ENCODE measurements at places on chromosomes 4 and X. TPM values are rescaled to one million over a fixed set of nuclear protein-coding genes. Genes with fewer than 3 reads are reported as not detected.

CLDN22 gene
- total RNA-seq, result not detected

HEPH gene
- 0.05 TPM for total RNA-seq

PALLD gene
- 0.94 TPM for total RNA-seq

DDIT4L gene
- not detected for total RNA-seq

PKD2 gene
- total RNA-seq, result 6.0 TPM

UCHL1 gene
- total RNA-seq, result 2.9 TPM

NEIL3 gene
- total RNA-seq, result 0.79 TPM

ETDC gene
- not detected for total RNA-seq

PLP1 gene
- total RNA-seq, result not detected

DIAPH2 gene
- total RNA-seq, result 4.8 TPM

SLC26A1 gene
- total RNA-seq, result not detected

DNA sequence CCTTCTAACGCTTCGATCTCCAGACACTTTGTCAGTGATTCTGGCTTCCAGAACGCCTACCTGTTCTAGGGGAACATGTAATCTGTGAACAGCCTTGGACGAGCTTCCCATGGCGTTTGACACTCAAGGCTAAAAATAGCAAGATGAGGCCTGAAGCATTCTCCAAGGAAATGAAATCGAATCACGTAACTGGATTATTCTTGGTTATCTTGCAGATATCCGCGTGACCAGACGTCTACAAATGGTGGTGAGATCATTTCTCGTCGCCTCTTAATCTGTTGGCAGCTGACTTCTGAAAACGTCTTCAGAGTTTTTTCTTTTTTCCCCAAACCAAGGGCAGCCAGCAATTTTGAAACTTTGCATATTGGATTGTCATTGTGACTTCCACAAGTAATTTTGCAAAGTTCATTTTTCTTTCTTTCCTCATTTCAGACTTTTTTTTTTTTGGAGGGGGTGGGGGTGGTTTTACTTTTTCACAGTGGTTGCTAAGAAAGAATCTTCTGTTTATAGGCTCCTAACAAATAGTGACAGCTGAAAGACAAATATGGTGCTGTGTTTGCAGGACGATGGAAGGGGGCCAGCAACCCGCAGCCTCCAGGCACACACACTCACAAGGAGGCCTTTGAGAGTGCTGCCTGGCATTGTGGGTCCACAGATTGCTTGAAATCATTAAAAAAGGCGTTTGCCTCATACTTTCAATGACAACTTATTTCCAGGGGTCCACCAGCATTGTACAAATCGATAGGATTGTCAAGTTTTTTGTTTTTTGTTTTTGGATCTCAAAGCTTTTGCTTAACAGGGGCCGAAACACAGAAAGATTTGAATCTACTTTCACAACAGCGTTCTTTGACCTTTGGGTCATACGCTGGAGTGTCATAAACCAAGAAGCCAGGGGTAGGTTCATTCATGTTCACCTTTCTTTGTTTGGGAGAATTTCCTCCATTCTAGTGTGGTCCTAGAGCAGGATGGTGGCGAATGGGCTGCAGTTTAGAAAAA is 32.4 kb upstream of the PDLIM3 start:
- DNase-seq, result no peak

- no peak for DNase-seq
These were observed 1606.4 kb upstream of the TENM3 start for GRCh38 chr4:180636696-180637404.

GRCh38 chrX:38305971-38306370 is 21.3 kb downstream of the RPGR start:
- DNase-seq, result no peak

GRCh38 chrX:101550362-101550750 is at the start of gene ARMCX1:
Gene ARMCX1, plus strand, starts transcription at chrX:101550547. Its CDS starts 2,384 bp downstream, at chrX:101552931.
- no peak for DNase-seq

DNA sequence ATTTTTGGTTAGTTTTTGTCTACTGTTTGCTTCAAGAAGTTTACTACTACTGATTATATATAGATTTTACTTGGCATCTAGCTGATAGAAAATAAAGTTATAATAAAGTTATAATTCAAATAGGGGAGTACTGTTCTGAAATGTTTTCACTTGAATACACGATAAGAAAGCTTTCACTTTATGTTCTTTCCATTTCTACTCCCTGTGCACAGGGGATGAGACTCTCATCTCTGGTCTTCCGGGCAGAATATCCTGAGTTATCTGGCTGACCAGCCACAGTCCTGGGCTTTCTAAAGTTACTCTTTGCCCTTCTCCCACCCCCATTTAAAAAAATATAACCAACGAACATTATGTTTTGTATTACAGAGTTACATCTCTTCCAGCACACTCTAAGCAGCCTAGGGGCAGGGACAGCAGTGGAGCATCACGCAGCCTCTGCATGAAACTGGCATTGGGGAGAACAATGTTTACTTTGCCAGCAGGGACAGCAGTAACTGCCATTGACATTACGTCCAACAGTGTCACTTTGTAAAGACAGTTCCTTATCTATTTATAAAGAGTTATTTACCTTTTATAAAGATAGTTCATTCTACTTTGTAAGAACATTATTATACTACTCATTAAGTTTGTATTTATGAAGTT is 64.3 kb downstream of the METTL14 start:
- no peak for DNase-seq

- DNase-seq, result no peak
These were observed at the start of gene SLC10A4 for GRCh38 chr4:48483006-48483776. Gene SLC10A4, plus strand, starts transcription at chr4:48483343. Its CDS starts 219 bp downstream, at chr4:48483562.

DNA sequence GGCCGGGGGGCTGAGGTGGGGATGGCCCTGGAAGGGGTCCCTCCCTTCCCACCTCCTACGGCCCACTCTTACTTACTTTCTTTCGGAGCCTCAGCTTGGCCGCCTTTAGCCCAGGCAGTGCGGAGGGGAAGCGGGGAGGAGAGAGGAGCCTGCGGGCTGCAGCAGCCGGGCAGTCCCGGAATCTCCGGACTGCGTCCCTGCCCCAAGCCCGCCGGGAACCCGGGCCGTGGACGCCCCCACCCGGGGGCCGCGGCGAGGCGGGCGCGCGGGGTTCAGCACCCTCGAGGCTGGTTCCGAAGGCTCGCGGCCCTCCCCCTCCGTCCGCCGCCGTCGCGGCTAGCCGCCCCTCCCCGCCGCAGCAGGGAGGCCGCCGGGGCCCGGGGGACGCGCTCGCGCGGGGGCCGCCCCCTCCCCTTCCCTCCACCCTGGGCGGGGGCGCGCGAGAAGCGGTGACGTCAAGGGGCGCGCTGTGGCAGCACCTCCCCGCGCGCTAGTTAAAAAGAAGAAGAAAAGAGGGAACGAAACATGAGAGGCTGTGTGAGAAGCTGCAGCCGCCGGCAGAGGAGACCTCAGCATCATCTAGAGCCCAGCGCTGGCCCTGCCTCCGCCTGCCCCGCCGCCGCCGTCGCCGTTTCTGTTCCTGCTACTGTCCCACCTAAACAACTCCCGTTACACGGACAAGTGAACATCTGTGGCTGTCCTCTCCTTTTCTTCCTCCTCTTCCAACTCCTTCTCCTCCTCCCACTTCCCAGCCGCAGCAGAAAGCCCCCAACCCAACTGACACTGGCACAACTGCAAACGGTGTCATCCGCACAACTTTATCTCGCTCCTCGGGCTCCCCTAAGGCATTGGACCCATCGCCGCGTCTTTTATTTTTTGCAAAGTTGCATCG is at the start of gene HHIP:
TSS of gene HHIP (plus strand) at position 526 of the 892 bp plus-strand sequence. CDS start 520 bp downstream, outside the sequence.
- DNase-seq, result no peak

DNA sequence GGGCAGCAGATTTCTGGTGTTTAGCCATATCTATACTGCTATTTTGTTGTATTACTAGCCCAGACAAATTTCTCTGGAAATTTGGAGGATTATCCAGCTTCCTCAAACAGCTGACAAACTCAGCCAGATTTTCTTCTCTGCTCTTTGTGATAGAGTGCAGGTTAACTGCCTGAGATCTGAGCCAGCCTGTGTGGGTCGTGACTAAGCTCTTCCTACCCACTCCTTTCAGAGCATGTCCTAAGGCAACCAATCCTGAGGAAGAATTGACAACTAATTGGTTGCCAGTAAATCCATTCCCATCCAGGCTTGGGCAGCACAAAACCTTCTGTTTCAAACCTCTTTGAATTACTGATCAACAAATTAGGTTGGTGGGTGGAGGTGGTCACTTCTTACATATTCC is 2.5 kb upstream of the GABRA2 start:
- no peak for DNase-seq

GRCh38 chr4:159503236-159504008 is 400.5 kb downstream of the RAPGEF2 start:
- no peak for DNase-seq

- DNase-seq, result no peak
These were observed 249.6 kb downstream of the OPHN1 start for GRCh38 chrX:68183612-68184214.

- DNase-seq, result no peak
These were observed 154.3 kb upstream of the GIMD1 start for GRCh38 chr4:106522839-106523238.

DNA sequence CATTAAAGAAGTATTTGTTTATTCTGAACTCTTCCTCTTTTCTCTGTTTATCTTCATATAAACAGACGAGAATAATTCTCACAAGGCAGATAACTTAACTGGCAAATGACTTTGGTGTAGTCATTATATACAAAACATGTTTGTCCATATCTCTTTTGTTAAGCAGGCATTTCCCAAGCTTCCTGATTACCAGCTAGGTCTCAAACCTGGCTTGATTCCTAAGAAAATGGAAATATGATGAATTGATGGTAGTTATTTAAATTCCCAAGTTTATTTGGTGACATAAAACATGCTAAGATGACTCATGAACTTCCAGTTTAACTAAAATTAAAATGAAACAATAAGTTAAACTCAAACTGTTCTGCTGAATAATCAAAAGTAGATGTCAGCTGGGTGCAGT is 96.8 kb downstream of the ARSJ start:
- DNase-seq, result no peak

DNA sequence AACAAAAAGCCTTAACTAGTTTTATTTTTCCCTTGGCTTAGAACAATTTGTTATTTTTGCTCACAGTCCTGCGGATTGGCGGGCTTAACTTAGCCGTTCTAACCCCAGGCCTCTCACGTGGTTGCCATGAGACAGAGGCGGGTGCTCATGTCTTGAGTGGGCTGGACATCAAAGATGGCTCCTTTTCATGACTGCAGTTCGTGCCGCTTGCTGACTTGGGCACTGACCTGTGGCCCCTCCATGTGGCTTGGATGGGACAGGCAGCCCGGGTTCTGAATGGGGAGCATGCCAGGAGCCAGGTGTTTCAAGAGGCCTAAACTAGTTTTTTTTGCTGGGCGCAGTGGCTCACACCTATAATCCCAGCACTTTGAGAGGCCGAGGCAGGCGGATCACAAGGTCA is 40.7 kb downstream of the CDS1 start:
- no peak for DNase-seq

DNA sequence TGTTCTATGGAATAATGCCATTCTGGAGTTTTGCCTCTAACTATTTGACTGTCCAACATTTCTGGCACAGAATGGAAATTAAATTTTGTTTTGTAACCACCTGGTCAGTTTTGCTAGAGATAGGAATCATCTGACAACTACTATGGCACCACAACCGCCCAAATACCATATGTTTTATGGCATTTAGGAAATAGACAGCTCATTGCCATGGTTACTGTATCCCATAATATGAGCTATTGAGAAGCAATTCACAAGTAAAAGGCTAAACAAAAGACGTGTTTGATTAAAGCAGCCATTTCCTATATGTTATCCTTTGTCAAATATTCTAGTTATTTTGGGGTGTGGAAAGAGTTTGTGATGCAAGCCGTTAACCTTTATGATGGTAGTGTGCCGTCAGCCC is 1105.3 kb upstream of the LCORL start:
- DNase-seq, result no peak

DNA sequence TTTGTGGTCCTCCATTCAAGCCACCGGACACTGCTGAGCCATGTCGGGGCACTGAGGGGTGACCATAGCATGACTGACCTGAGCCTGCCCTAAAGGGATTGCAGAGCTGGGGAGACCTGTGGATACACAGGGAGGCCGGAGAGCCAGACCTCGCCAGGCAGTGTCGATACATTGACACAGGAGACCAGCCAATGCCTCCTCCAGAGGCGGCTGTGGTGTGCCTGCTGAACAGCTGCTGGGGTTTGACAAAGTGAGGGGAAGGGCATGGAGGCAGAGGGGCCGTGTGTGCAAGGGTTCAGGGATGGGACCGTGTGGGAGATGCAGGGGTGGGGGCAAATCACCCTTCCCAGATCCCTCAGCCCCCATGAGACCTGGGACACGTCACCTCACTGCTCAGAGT is 48.0 kb downstream of the PPP2R2C start:
- no peak for DNase-seq

GRCh38 chrX:97553833-97554232 is 670.1 kb downstream of the RPA4 start:
- DNase-seq, result no peak

DNA sequence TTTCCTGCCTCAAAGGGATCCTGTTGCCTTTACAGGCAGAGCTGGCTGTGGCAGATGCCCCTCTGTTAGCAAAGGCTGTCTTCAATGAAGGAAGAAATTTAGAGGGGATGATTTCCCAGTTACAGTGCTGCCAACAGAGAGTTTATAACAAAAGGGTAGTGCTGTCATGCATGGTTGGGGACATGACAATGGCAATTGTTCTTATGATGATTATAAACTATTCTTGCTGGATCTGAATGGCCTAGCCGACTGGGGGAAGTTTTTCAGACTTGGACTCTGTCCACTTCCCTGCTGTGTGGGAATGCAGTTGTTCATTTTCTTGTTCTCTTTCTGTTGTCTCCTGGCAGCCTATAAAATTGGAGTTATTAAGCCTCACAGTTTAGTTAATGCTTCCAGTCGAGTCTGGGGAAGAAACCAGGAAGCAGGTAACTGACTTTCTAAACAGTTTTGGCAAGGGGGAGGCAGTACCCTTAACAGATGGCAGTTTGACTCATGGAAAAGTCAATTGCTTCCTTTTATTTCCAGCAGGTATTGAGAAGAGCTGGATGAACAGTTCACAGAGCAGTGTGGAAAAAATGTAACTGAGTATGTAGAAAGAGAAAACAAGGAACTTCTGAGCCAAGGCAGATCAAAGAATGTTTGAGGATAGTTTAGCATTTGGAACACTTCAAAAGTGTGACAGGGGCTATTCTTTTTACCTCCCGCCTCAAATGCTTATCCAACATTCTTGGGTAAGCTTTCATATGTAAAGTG is 582.6 kb downstream of the RAPGEF2 start:
- DNase-seq, result no peak

DNA sequence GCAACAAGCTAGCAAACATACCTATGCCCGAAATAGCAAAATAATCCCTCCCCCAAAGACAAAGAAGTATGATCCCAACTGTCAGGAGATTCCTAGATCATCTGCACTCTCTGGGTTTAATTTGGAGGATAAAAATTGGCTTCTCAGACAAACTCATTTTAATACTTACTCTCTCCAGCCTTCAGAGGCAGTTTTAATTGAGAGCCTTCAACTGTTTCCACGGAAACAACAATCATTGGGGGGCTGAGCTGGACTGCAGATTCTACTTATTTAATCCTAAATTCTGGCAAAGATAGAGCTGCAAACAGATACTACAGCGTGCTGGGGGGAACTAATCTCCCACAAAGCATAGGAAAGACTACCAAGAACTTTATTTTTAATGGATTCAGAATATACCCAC is 168.2 kb downstream of the TSPAN5 start:
- DNase-seq, result no peak

DNA sequence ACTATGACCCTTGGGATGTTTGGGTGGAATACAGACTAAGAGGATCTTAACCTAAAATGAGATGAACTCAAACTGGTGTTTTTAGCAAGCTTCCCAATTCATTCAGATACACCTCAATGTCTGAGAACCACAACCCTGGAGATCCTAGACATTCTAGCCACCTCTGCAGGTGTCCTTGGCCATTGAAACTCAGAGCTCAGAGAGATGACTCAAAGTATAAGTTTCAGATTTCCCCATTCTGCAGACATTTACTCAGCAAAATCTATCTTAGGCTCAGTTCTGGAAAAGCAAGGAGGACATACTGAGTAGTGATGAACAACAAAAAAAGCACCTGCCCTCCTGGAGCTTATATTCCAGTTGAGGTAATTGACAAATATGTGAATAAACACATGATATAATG is 47.8 kb downstream of the COMMD8 start:
- no peak for DNase-seq

Data from activated T-cell treated with anti-CD3 and anti-CD28 coated beads, Interleukin-2, amount 50 U/mL, for 4 hours (primary cell).